Activated naive CD4-positive, alpha-beta T cell (primary cell): ENCODE measurements at places on chromosomes 1 and 21.

DNA sequence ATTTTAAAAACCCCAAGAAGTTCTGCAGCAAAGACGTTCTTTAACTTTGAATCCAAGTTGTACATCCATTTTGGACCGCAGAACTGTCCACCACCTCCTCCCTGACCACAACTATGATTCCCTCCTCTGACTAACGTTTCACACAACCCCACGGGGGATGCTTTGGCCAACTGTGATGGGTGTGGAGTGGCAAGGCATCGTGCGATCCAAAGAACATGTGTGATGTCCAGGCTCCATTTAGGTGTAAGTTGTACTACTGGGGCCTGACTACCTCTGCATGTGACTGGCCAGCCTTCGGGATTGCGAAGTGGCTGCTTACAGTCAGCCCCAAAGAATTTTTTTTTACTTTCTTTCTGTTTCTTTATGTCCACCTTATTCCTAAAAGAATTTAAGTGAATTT is 6.7 kb downstream of the KCNJ15 start:
- no peak for DNase-seq

GRCh38 chr1:205505791-205506190 is 1.3 kb downstream of the CDK18 start:
- DNase-seq = no peak

GRCh38 chr1:47432071-47433036 is 5.5 kb upstream of the FOXD2 start:
- peak; percentile 24 for DNase-seq

DNA sequence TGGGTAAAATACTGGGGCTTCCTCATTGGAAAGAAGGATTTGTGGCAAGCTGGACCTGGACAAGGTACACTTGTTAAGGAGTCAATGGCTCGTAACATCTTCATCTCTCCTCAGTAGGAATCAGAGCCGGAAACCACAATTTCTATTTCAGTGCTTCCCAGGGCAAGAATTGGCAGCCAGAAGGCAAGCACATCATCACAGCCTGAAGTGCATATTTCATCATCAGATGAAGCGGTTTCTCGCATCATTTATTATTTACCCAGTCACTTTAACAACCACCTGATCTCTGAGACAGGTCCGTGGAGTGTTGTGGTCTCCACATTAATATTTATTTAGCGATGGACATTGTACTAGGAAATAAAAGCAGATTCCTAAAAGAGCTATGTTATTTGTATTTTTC is 55.0 kb downstream of the KCNJ15 start:
- DNase-seq = no peak

GRCh38 chr1:56806804-56807203 is 12.4 kb downstream of the FYB2 start:
- DNase-seq = no peak

DNA sequence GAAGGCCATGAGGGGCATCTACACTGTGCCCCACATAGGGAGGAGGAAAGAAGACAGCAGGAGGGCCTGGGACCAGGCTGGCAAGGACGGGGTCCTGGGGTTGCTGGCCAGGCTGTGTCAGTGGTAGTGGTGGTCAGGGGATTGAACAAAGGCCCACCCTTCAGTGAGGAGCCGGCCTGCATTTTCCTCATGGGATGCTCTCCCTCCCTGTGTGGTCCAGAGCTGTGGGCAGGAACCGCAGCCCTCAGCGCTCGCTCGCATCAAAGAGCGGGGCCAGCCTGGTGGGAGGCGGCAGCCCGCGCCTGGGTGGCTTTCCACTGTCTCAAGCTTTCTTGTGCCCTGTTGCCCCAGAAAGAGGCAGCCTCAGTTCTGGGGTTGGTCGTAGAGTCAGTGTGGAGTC is 24.8 kb downstream of the LHX4 start:
- no peak for DNase-seq

DNA sequence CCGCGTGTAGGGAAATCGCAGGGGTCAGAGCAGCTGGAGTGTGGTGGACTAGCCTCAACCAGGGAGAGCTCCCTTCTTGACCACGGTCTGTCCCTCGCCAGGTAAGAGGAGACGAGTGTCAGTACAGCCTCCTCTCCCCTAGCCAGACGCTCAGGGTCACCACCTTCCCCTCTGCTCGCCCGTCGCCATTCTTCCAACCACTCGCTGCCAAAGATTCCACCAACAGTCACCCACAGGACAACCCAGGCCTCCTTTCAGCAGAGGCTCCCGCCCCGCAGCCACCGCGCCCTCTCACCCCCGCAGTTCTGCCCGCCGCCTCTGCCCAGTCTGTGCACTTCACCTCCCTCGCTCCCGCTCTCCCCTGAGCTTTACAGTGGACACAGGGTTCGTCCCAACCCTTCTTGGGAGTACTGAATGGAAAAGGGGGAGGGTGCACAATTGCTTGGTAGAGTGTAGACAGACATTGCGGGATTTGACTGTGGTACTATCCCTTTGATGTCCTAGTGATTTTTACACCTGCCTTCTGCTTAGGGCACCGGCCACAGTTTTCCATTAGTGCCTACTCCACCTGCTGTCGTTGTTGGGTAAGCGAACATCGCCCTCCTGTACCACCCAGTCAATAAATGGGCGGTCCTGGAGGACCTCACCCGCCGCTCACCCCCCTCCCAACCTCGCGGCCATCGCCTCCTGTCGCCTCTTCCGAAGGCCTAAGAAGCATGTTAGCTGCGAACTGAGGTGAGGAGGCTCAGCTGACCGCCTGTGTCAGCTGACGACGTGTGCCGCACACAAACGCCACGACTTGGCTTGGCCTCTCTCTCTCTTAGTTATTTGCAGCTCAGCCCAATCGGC is 9.2 kb upstream of the NBPF11 start:
- no peak for DNase-seq
